ENCODE measurements at places on chromosomes 2 and 18. TPM values are rescaled to one million over a fixed set of nuclear protein-coding genes. Genes with fewer than 3 reads are reported as not detected.
A peak's percentile ranks its signal among the peaks of the same experiment; 100 is the strongest.

DNA sequence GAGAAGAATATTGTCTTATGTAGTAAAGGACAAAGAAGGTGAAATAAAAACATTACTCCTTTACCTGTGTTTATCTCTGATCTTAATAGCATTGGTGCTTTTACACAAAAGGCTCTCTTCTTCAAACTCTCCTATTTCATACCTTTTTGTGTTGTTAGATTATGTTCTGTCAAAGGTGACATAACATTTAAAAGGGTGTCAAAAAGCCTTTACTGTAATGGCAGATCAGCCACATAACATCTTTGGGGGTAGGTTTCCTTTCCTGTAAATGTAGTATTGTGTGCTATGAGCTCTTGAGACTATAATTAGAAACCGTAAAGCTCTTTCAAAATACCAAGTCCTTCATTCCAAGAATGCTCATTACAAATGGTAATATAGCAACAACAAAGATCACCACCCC is 400.1 kb downstream of the LNPK start:
- no peak for DNase-seq

- DNase-seq: no peak
Observed at GRCh38 chr18:28494151-28494550, 317.2 kb upstream of the CDH2 start.

- DNase-seq: no peak
Observed at GRCh38 chr2:163604941-163605555, 130.8 kb downstream of the FIGN start.

- no peak for DNase-seq
Observed at GRCh38 chr18:13424363-13424762, 205.8 kb downstream of the LDLRAD4 start.

Gene AGPS
- 38.7 TPM for total RNA-seq

- DNase-seq: no peak
Observed at GRCh38 chr2:4324531-4324930, 621.2 kb downstream of the DCDC2C start.

GRCh38 chr2:17940091-17940630 is 61.7 kb downstream of the KCNS3 start:
- DNase-seq: no peak

GRCh38 chr2:217935901-217936684 is 66.7 kb downstream of the TNS1 start:
- no peak for DNase-seq

Gene IL36B
- total RNA-seq: not detected

Gene TTR
- total RNA-seq: not detected

GRCh38 chr2:8107621-8108378 is 574.1 kb upstream of the ID2 start:
- DNase-seq: no peak

GRCh38 chr2:145812165-145812554 is 1292.2 kb upstream of the ZEB2 start:
- DNase-seq: peak; percentile 15

DNA sequence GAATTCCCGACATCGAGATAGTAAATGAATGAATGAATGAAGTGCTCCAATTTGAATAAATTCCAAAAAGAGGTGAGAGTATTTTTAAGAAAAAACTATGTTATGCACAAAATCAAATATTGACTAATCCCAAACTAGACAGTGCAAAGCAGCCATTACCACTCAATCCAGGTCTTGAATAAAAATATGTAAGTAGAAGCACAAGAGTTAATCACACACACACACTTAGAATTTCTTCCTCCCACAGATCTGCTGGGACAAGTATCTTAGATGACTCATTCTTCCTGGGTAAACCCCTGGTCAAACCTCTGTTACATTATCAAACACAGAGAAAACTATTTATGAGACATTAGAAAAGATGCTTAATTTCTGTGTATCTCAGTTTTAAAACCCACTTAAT is 102.0 kb downstream of the PLA2R1 start:
- peak; percentile 36 for DNase-seq

- no peak for DNase-seq
Observed at GRCh38 chr2:162317861-162318327, 590 bp downstream of the IFIH1 start.

DNA sequence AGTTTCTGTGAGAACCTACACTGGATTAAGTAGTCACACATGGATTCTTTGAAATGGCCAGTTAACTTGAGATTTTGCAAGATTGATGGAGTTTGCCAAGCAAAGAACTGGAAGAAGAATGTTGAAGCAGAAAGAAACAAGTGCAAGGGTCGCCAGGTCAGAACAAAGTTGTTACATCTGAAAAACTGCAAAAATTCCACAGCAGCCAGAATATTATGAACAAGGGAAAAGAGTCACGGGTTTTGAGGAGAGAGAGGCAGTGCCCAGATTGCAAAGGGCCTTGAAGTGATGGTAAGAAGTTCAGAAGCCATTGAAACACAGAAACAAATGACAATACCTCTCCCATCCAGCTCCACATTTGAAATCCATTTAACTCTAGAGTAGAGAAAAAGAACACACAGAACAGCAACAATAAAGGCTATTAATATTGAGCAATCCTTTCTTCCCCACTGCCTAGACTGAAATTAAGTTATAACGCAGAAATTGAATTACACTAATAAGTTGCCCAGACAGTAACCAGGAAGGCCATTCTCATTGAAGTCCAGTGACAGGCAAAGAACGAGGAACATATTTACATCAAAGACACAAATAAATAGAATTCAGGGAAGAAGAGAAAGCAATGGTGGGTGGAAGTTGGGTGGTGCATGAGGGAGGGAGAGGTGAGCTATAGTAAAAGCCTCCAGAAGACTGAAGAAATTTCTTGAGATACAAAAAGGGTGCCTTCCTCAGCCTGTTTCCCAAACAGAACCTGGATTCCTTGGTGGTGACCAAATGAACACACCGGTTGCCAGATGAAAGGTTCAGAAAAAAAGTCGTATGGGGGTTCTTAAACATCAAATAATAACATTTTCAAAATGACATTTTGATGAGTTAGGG is 80.6 kb downstream of the ARHGAP15 start:
- DNase-seq: no peak

Gene AQP4
- 0.29 TPM for total RNA-seq

- DNase-seq: no peak
Observed at GRCh38 chr2:198587240-198587639, 782.8 kb downstream of the PLCL1 start.

Gene PLCL1
- total RNA-seq: not detected

Gene ACTG2
- total RNA-seq: not detected

Gene AMER3
- total RNA-seq: not detected

Gene ZSCAN30
- total RNA-seq: 5.1 TPM

- no peak for DNase-seq
Observed at GRCh38 chr2:1540481-1540880, 127.2 kb downstream of the TPO start.

Gene UPP2
- total RNA-seq: not detected

Gene C1GALT1C1L
- total RNA-seq: 1.1 TPM

DNA sequence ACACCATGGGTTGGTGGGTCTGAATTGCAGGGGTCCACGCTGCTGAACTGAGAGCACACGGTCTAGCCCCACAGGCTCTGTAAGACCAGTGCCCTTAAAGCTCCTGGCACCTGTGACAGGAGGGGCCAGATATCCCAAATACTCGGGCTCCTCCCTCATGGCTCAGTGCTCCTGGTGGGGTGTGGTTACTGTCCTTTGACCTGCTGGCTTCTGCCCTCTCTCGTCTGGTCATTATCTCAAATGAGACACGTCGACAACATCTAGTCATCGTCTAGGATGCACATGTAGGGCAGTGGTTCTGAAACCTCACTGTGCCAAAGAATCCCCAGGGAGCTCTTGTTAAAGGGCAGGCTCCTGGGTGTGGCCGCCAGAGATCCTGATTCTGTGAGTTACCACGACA is 258.4 kb downstream of the LOXHD1 start:
- DNase-seq: no peak

Gene LYG1
- total RNA-seq: 0.12 TPM

DNA sequence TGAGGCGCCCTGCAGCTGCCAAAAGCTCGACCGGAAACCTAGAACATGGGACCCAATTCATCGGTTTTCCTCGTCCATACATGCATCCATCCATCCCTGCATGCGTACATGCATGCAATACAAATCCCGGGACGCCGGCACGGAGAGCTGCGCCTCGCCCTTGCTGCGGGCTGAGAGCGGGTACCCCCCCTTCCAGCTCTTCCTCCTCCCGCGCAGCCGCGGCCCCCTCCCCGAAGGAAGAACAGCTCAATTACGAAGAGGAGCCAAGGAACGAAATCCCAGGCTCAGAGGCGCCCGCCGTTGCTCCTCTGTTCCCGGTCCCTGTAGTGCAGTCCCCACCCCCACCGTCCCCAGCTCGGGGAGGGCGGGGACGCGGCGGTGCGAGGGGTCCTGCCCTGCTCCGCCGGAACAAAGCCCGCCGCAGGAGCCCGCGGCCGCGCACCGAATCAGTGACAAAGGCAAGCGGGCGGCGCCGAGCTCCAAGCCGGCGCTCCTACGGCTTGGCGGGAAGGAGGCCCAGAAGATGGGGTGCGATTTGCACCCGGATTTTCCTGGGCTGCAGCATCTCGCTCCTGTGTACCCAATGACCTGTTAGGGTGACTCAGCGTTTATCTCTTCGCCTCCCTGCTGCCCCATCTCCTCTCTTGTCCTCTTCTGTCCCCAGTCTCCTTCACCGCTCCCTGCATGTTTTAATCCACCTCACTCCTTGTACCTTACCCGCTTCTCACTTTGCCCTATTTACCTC is 8.9 kb upstream of the POU3F3 start:
- DNase-seq: no peak

DNA sequence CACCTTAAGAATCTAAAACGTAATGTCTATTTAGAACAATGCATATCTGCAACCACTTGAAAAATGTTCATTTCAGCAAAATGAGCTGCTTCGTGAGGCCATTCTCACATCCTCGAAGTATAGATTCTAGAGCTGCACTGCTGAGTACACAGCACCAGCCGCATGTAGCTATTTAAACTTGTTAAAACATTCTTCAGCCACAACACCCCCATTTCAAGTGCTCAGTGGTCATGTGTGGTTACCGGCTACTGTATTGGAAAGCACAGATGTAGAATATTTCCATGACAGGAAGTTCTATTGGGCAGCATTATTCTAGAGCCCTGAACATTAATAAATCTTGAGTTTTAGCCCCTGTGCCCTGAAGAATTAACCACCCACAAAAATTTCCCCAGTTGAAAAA is 35.0 kb downstream of the SUMO1 start:
- no peak for DNase-seq

Gene CROCC2
- not detected for total RNA-seq

- no peak for DNase-seq
Observed at GRCh38 chr2:232342635-232343565, 35.7 kb upstream of the ALPP start.

- no peak for DNase-seq
Observed at GRCh38 chr18:34001376-34001775, 223.3 kb downstream of the NOL4 start.

Gene DES
- total RNA-seq: not detected

DNA sequence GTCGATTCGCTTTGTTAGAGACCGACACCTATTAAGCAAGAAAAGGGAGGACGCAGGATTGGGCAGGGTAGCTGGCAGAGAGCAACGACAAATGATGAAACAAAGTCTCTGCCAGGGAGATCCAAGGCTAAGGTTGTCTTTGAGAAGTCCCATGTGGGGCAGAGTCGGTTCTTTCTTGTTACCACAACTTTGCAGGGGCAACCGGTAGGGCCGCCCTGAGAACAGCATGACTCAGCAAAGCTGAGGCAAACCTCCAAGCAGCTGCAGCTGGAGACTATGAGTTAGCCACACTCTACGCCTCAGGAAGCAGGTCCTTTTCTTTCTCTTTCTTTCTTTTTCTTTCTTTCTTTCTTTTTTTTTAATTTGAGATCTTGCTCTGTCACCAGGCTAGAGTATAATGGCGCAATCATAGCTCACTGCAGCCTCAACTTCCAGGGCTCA is 452.3 kb upstream of the ID2 start:
- no peak for DNase-seq

DNA sequence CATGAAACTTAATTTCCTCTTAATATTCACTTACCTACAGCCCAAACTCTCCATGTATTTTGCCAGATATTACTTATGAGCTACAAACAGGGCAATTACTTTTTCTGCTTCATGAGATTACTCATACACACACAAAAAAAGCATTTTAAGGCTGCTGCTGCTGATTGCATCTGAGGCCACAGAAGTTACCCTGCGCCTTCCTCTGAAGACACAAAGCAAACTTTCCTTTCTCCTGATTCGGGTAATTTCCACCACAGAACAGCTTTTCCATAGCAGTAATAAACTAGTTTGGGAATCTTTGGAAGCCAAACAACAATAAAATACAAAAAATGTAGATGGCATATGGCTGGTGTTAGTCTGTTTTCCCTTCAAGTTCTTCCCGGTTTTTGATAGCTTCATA is 6.2 kb downstream of the TTC32 start:
- no peak for DNase-seq

Gene MRO
- not detected for total RNA-seq

- DNase-seq: no peak
Observed at GRCh38 chr18:54222922-54223567, 1.4 kb downstream of the MBD2 start.

GRCh38 chr2:12032975-12033374 is 286.5 kb downstream of the LPIN1 start:
- DNase-seq: no peak

DNA sequence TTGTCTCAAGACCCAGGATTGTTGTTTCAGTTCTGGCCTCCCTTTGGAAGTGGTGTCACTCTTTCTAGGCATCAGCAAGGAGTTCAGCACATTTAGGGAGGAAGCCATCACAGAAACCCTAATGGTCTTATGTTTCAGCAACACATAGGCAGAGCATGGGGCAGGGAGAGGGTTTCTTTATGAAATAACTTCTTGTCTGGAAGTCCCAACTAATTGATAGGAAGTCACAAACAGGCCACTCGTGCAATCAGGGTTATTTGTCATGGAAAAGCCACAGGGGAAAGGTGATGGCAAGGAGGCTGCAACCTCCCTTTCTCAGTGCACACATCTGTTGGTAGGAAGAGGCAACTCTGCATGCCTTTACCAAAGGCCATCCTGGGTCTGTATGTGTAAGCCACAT is 103.0 kb downstream of the BCL11A start:
- DNase-seq: no peak

DNA sequence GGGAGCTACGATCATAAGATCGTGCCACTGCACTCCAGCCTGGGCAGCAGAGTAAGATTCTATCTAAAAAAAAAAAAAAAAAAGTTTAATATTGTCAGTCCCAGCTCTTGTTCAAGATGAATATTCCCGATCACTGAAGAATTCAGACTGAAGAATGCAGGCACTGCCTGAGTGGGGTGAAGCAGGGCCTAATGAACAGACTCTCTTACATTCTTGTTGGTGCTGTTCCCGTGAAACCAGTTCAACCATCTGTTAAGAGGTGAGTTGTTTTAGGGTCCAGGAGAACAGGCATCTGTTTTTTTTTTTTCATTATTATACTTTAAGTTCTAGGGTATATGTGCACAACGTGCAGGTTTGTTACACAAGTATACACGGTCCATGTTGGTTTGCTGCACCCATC is 17.1 kb upstream of the CAB39 start:
- no peak for DNase-seq

Measured in epithelial cell of proximal tubule (primary cell).